Activated effector memory CD4-positive, alpha-beta T cell treated with Interleukin-2 at 50 U/mL for 16 hours (primary cell): ENCODE measurements at places on chromosomes 7 and 10.

DNA sequence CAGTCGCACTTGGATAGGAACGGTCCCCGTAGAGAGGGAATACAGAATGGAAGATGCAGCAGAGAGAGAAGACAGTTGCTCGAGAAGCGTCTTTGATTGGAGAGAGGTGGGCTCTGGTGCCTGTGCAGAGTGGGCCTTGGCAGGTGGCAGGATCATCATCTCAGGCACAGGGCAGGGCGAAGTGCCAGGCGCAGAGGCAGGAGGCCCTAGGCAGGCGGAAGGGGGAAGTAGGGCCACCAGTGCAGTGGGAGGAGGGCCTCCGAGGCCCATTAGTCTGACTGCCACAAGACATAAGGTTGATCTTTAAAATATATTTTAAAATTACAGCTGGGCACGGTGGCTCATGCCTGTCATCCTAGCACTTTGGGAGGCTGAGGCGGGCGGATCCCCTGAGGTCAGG lies 10.1 kb downstream of the CARD11 start:
- DNase-seq: no peak

GRCh38 chr10:110457851-110458250 lies 39.9 kb upstream of the DUSP5 start:
- DNase-seq: no peak

- no peak for DNase-seq
Observed at GRCh38 chr10:24360282-24361127, 151.6 kb downstream of the KIAA1217 start.

GRCh38 chr7:1111156-1111555 lies 23.2 kb downstream of the GPER1 start:
- no peak for DNase-seq

DNA sequence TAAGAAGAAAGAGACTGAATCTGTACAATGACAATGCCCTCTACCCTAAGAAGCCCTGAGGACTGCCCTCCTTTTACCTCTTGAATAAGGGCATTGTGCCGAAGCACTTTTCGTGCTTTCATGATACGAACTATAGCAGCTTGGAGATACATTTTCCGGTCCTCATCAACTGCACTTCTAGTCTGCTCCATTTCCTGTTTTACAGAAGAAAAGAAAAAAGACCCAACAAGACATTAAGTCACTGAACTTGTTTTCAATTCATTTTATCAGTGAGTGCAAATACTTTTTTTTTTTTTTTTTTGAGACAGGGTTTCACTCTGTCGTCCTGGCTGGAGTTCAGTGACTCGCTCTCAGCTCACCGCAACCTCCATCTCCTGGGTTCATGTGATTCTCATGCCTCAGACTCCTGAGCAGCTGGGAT lies 78.4 kb downstream of the CUL2 start:
- DNase-seq: no peak

DNA sequence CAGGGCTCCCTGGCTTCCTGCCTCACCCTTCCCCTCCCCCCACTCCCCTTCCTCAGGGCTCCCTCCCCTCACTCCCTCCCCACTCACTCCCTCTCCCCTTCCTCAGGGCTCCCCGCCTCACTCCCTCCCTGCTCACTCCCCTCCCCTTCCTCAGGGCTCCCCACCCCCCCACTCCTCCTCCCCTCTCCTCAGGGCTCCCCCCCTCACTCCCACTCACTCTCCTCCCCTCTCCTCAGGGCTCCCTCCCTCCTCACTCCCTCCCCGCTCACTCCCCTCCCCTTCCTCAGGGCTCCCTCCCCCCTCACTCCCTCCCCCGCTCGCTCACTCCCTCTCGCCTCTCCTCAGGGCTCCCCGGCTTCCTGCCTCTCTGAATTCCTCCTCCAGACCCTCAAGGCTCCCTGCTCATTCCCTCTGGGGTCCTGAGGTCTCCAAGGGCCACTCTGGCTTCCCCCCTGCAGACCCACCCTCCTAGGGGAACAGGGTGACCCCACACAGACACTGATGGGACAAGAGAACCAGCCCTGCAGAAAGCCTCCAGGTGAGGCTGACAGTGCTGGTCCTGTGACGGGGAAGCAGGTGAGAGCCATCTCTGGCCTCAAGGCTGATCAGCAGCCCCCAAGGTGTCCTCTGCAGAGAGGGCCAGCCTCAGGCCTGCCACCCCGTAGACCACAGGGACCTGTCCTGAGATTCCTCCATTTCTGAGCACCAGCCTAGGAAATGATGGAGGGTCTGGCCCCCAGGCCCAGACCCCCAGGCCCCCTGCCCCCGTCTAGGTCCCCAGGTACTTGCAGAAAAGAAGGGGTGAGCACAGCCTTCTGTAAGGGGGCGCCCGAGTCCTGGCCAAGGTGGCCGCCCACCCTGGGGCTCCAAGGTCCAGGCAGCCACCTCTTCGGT lies 47.2 kb downstream of the PWWP2B start:
- no peak for DNase-seq

GRCh38 chr7:155464948-155465739 lies 7.2 kb downstream of the EN2 start:
- DNase-seq: no peak

GRCh38 chr7:96217147-96217546 lies 104.8 kb downstream of the SLC25A13 start:
- DNase-seq: no peak

GRCh38 chr7:155963356-155963755 lies 151.1 kb upstream of the SHH start:
- DNase-seq: no peak

- DNase-seq: no peak
Observed at GRCh38 chr10:92857904-92858514, 9.7 kb downstream of the EXOC6 start.

DNA sequence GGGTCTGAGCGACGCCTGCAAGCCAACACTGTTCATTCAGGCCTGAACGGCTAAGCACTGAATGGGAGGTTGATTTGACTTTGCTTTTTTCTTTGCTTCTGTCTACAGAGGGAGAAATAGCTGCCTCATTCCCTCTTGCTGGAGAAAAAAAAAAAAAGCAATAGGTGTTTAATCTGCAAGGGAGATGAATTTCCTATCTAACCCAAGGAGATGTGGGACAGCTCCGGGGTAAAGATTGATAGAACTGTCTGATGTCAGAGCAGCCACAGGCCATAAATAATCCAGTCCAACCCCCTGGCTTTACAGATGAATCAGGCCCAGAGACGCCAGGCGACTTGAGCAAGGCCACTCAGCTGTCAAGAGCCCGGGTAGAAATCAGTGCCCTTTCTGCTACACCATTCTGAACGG lies 168.0 kb downstream of the ARHGAP12 start:
- no peak for DNase-seq

DNA sequence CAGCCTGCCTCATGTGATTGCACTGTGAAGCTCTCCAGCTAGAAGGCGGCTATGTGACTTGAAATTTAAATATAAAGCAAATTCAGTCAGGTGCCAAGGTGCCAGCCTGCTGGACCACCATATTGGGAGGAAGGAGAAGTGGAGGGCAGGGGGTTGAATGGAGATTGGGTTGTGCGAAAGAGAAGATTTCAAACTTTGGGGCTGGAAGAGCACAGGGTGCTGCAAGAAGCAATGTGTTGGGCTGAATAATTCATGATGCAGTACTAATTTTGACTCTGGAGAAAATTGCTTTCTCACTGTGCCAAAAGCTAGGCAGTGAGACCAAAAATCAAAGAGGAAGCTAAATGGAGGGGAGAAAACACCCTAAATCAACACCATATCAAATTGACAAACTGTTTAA lies 335.3 kb downstream of the NRG3 start:
- DNase-seq: no peak

DNA sequence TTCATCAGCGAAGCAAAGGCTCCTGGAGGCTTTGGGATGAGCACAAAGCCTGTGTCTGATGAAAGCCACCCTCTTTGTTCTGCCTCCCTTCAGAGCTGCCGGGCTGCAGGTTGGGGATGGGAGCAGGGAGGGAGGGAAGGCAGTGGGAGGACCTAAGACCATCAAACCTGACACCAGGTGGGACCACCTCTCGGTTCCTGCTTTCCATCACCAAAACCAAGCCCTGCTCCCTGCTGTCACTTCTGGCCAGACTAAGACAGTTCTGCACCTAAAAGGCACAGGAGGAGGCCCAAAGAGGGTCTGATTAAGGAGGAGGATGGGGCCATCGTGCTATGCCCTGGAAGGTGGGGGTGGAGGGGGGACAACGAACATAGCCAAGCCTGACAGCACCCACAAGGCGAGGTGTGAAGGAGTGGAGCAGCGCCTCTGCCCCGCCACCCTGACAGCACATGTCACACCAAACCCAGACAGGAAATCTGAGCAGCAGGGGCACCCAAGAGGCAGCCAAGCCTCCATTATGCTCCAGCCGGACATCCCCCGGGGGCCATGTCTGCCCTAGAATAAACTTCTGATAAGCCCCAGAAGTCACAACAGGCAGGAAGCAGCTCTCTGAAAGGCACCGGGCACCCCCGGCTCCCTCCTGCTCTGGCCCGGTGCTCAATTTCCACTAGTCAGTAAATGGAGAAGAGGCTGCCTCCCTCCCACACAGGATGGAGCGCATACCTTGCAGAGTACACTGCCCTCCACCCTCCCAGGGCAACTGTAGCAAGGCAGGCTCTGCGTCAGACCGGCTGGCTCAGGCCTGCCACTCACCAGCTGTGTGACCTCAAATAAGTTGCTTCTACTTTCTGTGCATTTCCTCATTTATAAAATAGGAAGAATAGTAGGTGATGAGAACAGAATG lies 48.9 kb downstream of the DLG5 start:
- DNase-seq: peak; percentile 1

- DNase-seq: no peak
Observed at GRCh38 chr10:490256-490655, 199.2 kb downstream of the DIP2C start.

DNA sequence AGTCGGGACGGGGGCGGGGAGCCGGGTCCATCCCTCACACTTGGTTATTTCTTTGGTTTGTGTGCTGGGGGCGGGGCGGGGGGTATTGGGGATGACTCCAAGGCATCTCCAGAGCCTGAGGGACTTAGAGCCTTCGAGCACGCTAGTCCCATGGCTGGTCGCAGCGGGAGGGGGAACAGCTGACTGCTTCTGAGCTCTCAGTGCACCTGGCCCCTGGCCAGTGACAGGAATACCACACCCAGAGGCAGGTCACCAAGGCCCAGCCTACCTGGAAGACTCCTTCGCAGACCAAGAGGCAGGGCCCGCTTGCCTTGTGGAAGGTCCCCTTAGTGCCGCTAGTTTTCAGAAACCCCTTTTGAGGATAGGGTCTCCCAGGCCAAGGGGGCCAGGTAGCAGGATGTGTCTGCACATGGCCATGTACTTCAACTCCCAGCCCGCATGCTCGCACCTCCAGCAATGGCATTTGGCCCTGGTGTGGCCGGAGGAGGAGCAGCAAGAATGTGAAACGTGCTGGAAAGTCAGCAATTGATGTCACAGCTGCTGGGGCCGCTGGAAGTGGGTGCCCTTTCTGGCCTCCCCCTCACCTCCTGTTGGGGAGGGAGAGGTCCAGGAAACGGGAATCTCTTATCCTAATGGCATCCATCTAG lies 40.3 kb downstream of the AGAP3 start:
- DNase-seq: no peak
